ENCODE measurements at places on chromosomes 13 and 19. TPM values are rescaled to one million over a fixed set of nuclear protein-coding genes. Genes with fewer than 3 reads are reported as not detected.

GRCh38 chr13:110306340-110306959, 507 bp downstream of the COL4A1 start:
- DNase-seq: no peak

GRCh38 chr13:109131698-109132257, 502.4 kb downstream of the MYO16 start:
- DNase-seq: peak; percentile 30

DNA sequence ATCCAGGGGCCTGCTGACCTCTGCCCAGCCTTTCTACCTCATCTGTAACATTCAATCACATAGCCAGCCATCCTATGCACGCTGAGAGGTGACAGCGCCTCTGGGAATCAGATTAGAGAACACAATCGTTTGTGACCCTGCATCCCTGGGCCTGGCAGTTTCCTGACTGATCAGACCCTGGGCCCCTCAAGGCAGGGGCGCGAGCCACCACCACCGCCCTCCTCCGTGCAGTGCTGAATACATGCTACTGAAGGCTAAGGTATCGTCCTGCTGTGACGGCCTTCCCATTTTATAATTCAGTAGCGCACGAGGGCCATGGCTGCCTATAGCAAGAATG, 1.3 kb downstream of the TMTC4 start:
- no peak for DNase-seq

STAP2 gene
- total RNA-seq: 25.5 TPM

TUBGCP3 gene
- total RNA-seq: 25.5 TPM

GRCh38 chr13:82011355-82011754, 1670.4 kb upstream of the SPRY2 start:
- no peak for DNase-seq

DNA sequence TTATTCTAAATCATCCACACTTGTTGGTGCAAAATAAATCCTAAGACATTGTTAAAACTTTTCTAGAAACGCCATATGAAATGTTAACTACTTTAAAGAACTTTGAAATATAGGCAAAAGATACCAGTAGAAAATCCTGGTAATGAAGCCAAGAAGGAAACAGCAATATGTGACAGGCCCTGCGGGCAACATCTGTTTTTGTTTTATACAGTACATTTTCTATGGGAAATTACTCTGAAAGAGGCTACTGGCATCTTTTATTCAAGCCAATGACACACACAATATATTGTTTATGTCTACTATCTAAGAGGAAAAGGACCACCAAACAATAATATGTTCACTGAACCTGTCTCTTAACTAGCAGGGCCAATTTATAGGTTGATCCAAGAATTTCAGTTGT, 829.7 kb downstream of the PCDH17 start:
- peak; percentile 43 for DNase-seq

DNA sequence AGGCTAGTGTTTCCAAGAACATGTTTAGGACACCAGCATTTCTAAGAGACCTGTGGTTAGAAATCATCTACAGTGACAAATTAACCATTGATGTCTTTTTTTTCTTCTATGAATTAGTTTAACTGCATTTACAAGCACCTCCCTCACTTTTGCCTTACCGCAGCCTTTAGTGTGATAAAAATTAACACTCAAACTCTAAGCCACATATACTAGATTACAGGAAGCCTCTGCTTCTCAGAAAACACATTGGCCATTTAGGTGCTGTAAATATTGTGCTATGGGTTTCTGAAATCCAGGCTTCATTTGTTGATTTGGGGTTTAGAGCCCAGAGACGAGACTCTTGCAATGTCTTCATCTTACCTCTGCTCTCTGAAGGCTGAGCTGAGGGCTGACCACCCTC, 34.6 kb upstream of the OLFM4 start:
- DNase-seq: no peak

GRCh38 chr19:33279430-33280350, 22.6 kb downstream of the CEBPA start:
- DNase-seq: no peak

DNA sequence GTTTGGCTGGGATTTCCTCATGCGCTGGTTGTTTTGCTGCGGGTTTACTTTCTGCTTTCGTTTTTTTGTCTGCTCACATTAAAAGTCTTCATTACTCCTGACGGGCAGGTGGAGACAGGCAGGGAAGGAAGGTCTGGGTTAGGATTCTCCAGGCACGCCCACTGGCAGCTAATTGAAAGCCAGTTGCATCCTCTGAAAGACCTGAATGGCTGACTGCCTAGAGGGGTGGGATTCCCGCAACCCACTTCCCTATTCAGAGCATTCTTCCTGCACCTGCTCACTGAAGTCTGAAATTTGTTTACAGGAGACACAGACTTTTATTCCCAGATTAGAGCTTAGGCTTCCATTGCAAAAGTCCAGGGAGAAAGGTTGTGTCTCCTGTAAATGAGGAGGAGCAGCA, 172.0 kb downstream of the UQCRFS1 start:
- DNase-seq: no peak

DNA sequence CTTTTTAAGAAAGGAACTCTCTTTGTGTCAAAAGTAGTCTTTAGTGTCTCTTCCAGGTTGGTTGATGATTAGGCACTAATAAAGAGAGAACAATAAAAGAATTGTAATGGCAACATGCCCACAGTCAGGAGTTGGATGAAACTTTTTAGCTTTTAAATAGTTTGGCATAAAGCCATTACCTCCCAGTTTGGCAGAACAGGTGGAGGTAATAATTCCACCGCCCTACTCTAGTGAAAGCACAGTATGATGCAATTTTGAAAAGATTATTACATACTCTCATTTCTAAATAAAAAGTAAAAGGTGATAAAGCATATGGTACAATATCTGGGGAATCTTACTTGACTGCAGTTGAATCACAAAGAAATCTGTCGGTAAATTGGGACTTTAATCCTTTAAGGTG, 497.6 kb downstream of the SUCLA2 start:
- no peak for DNase-seq

DNA sequence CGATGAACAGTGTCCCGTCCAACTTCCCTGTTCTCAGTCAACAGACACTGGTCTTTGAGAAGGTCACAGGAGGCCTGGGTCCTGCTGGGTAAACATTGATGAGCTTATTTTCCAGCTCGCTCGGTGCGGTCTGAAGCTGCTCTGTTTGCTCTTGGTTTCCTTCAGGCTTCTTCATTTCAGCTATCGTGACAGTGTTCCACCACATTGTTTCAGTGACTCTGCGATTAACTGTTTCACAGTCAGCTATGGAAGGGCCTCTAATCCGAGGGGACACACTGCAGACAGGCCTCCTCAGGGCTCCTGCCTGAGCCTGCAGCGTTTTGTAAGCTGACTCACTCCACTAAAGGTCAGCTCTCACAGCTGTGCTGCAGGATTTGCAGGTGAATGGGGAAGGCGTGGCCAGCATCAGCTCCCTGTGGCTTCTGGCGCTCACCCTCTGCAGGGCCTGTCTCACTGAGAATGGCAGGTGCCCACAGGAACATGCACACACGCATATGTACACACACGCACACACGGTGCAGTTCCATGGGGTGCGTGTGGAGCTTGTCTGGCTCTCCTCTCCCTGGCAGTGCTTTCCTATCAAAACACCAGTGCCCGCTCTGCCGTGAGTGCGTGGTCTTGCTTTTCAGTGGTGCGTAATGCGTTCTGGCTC, 62.9 kb upstream of the MCF2L start:
- DNase-seq: no peak

- DNase-seq: no peak
Measured at GRCh38 chr13:29817604-29818378, 32.6 kb downstream of the UBL3 start.

DNA sequence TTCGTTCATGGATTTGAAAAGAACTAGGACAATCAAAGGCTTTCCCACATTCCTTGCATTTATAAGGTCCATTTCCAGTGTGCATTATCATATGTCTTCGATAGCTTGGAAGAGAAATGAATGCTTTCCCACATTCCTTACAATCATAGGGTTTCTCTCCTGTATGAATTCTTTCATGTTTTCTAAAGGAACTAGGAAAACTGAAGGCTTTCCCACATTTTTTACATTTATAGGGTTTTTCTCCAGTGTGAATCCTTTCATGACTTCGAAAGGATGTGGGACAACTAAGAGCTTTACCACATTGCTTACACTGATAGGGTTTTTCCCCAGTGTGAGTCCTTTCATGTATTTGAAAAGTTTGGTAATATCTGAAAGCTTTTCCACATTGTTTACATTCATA, 19.8 kb downstream of the ZNF709 start:
- DNase-seq: no peak

DNA sequence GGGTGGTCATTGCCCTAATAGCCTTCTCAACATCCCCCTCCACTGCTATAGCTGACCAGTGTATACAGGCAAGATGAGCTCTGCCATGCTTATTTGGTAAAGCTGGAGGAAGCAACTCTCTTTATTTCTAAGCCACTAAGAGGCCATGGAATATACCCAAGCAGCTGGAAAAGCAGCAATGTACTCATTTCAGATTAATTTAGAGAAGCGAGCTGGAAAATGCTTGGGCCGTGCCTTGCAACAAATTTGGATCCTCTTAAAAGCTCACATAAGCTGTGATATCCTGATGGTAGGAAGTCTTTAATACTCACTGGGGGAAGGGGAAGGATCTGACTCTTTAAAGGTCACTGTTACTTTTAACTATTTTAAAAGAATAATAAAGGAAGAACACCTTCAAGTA, 77.8 kb downstream of the TEX26 start:
- no peak for DNase-seq

- DNase-seq: peak; percentile 74
Measured at GRCh38 chr13:37085606-37086005, 19.9 kb downstream of the CSNK1A1L start.

DNA sequence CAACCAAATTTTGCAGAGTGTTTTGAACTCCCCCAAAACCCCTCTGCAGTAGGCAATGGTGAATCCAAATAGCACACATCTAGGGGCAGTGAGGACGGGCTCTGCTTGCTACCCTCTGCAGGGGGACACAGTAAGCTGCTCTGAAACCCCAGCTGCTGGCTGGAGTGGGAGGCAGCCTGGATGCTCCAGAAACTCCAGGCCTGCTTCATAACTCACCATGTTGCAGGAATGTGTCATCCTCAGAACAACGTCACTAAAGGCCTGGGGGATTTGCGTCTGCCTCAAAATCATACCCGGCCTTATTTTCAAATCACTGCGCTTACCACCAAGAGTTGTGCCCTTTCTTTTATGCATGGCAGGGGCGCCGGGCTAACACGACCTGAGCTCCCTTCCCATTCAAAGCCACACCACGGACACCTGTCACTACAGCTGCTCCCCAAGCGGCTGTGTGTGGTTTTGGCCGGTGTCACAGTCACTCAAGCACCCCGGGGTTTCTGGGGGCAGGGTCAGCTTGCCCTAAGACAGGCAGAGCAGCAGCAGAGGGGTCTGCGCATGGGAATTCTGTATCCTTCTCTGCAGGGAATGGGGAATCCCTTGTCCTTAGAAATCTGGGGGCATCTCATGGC, 93.9 kb downstream of the TSHZ3 start:
- DNase-seq: no peak

ZNF575 gene
- 0.79 TPM for total RNA-seq

GRCh38 chr19:16073988-16074387, 2.3 kb upstream of the TPM4 start:
- DNase-seq: no peak

DNA sequence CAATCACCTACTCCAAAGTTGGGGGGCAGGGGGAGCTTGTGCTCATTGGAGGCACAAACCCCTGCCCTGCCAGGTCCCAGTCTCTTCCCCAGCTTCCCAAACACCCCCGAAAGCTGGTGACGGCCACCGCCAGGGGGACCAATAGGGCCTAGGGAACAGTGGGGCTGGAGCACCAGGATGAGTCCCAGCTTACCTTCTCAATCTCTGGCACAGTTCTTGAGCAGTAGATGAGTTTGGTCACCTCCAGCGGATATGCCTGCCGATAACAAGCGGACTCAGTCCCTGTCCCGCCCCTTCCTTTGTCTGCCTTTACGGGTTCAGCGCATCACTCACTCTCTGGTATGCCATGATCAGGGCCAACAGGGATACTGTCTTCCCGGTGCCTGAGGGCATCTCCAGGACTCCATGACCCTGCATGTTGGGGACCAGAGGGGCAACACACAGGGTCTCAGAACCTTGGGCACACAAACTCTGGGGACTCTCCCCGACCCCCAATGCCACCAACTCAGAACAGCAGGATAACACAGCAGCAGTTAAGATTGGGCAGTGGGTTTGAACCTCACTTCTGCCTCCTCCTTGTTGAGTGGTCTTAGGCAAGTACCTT, 1.5 kb downstream of the ERCC2 start:
- no peak for DNase-seq

DNA sequence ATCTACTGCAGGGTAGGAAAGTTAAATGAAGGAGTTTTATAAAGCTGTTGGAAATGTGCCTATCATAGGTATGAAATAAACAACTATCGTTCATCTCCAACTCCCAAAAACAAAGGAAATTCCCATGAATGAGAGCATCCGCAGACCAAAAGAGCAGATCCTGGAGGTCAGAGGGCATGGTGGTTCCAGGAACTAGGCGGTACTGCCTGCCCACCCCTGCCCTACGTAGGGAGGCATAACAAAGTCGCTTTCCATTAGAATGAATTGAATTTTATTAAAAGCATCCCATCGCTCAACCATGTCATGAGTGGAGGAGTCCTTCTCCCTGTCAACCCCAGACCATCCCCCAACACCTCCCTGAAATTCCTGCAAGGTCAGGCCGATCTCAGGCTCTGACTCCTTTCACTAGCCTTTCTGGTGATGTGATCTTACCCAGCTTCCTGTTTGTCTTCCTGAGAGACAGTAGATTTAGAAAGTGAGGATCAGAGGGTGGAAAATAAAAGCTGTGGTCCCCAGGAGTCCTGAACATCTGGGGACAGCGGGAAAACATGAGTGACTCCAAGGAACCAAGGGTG, at the start of gene CLEC4M:
Gene CLEC4M, plus strand, starts transcription at position 525 of the 575 bp plus-strand sequence. Its CDS starts 24 bp downstream, at position 549.
- DNase-seq: no peak

YJEFN3 gene
- total RNA-seq: 0.69 TPM

MYO1F gene
- total RNA-seq: 12.0 TPM

DNA sequence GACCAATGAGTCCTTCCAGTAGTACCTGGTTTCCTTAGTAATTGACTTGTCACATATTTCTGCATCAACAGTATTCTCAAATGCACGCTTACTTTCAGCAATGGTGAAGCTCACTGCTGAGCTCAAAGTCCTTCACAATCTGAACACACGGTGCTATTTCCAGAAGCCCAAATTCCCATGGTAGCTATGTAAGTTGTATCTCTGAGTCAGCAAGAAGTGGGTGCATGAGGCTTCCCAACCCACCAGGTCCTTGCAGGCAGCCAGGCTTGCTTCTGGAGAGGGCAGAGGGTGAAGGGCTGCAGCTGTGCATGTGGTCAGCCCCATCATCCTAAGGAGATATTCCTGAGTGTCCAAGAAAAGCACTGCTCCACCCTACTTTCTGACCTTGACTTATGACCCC, 25.7 kb downstream of the COL4A2 start:
- no peak for DNase-seq

CEACAM16 gene
- not detected for total RNA-seq
